ENCODE measurements at places on chromosomes 1 and 21.
A peak's percentile ranks its signal among the peaks of the same experiment; 100 is the strongest.

DNA sequence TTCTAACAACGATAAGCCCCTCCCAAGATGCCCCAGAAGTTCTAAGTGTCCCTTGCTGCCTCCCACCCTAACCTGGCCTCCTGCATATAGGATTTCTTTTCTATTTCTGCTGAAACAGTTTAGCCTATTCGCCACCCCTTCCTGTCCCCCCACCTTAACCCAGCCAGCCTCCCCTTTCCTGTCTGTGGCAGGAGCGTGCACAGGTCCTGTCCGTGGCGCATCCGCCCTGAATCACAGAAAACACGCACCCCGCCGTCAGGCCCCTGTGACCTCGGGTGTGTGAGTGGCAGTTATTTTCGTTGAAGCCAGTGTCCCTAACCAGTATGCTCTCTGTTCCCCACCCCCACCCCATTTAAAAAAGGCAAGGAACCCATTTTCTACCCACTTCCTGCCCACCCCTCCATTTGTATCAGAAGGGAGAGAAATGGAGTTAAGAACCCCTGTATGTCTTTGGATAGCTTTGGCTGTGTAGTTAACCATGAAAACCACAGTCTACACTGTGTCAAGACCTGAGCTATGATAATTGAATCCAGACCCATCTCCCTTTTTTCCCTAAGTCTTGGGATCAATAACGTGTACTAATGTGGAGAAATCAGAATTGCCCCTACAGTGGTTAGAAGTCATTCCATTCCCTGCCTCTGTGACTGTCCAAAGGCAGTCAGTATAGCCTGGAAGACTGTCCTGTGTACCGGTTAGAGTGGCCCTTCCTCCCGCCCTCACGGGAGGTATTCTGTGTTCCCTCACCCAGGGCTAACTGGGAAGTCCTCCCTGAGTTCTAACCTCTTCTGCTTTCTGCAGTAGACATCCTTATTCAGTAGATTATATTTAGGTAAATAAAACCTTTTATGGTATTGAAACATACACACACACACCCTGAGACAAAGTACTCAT, 1.8 kb downstream of the PLEKHO1 start:
- DNase-seq: peak; percentile 71

GRCh38 chr1:214847071-214847810, 235.3 kb upstream of the KCNK2 start:
- no peak for DNase-seq

- no peak for DNase-seq
Measured at GRCh38 chr1:172176206-172176605, 244.3 kb upstream of the C1orf105 start.

DNA sequence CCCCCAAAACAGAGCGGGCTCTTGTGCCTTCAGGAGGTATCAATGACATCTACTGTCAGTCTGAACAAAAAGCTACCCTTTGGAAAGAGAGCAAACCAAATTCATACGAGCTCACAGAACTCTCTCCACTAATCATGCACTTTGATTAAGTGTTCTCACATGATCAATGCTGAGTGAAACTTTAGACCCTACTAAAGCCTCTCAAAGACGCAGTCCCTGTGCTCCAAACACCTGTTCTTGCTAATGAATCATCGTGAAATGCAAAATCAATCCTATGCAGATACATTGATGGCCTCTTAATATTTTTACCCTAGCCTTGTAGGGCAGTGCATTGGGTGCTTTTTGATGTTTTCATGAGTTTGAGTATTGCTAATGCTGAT, 113.4 kb downstream of the ZBTB18 start:
- DNase-seq: no peak

GRCh38 chr1:214003233-214003632, 15.5 kb downstream of the PROX1 start:
- DNase-seq: no peak

DNA sequence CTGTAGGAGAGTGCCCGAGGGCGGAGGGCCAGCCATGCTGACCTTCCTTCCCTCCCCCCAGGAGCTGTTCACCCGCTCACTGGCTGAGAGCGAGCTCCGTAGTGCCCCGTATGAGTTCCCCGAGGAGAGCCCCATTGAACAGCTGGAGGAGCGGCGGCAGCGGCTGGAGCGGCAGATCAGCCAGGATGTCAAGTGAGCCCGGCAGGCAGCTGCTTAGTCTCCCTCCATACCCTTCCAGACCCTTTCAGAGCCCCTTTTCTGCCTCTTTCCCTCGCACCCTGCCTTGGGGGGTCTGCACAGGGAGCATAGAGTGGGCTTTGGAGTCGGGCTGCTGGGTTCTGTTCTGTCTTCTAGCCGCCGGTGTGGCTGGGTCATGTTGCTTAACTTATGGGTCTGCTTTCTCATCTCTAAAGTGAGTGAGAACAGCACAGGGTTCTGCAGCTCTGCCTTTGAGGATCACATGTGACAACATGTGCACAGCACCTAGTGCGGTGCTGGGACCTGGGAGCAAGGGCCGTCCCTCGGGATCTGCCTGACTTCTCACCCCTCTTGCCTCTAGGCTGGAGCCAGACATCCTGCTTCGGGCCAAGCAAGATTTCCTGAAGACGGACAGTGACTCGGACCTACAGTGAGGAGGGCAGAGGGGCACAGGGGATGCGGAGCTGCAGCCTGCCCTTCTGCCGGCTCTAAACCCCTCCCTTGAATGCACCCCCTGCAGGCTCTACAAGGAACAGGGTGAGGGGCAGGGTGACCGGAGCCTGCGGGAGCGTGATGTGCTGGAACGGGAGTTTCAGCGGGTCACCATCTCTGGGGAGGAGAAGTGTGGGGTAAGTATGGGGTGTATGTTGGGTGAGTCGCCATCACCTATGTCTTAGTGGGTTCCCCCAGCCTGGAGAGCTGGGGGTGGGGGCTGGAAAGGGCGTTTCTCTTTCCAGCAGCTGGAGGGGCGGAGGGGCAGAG, 6.2 kb downstream of the AMPD2 start:
- DNase-seq: no peak

GRCh38 chr1:20367116-20367585, 76.5 kb downstream of the VWA5B1 start:
- no peak for DNase-seq

- no peak for DNase-seq
Measured at GRCh38 chr1:98340511-98340910, 321.0 kb upstream of the SNX7 start.

- DNase-seq: no peak
Measured at GRCh38 chr1:229309074-229309473, 33.8 kb downstream of the CCSAP start.

DNA sequence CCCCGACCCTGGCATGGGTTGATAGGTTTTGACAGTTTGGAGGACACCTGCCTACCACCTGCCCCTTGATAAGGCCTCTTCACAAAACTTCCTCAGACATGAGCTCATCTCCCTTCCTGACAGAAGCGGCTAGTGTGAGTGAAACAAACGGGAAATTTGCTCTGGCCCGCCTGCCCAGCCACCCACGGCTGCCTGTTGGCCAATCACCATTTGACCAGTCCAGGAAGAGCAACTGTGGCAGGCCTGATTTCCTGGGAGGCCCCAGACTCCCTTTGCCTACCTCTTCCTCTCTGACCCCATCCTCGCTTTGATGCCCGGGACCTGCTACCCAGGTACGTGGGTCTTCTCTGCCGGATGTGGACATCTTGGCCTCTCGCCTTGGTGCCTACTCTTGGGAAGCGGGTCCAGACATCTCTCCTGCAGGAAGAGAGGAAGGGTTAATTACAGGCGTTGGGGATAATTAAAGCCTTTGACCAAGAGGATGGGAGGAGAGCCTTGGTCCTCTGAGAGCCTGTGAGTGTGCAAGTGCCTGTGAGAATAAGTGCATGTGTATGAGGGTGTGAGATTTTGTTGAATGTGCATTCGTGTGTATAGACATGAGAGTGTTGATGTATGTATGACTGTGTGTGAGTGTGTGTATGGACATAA, 1.1 kb upstream of the EPHA2 start:
- no peak for DNase-seq

DNA sequence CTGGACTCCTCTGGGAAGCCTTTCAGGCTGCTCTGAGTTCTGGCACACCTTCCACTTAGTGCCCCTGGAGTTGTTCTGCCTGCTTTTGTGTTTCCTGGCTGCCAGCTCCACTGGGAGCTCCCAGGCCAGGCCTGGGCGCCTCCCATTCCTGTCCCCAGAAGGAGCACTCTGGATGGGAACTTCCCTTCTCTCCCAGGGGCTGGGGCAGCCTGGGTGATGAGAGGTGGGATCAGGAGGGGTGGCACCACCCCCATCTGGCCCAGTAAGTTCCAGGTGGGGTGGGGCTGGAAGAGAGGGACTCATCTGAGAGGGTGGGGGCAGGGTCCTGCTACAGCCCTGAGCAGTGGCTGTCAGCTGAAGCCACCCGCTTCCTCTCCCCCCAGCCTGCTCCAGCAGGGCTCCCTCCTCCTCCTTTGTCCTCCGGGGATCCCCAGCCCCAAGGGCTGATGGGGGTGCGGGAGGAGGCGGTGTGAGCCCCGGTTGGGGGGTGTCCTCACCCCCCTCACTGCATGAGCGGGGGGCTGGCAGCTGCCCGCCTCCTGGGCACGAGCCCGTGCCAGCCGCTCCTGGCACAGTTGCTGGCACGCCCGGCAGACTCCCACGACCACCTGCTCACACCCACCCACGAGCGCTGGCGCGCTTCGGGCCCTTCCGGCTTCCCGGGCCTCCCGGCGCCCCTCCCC, 4.7 kb downstream of the FOXO6 start:
- DNase-seq: no peak

- DNase-seq: no peak
Measured at GRCh38 chr1:184650177-184650866, 104.3 kb downstream of the EDEM3 start.

DNA sequence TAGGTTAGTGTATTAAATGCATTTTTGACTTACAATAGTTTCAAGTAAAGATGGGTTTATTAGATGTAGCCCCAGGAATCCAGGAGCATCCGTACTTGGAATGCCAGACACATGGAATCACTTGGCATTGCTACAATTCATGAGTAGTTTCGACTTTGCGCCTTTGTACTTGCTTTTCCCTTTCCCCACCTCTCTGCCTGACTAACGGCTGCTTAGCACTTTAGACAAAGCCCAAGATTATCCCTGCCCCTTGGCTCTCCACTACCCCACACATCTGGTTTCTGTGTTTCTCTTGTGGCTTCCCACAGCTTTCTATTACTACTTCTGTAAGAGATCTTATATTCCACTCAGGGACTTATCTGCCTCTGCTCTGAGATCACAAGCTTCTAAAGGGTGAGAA, 397.7 kb upstream of the POU3F1 start:
- DNase-seq: no peak

DNA sequence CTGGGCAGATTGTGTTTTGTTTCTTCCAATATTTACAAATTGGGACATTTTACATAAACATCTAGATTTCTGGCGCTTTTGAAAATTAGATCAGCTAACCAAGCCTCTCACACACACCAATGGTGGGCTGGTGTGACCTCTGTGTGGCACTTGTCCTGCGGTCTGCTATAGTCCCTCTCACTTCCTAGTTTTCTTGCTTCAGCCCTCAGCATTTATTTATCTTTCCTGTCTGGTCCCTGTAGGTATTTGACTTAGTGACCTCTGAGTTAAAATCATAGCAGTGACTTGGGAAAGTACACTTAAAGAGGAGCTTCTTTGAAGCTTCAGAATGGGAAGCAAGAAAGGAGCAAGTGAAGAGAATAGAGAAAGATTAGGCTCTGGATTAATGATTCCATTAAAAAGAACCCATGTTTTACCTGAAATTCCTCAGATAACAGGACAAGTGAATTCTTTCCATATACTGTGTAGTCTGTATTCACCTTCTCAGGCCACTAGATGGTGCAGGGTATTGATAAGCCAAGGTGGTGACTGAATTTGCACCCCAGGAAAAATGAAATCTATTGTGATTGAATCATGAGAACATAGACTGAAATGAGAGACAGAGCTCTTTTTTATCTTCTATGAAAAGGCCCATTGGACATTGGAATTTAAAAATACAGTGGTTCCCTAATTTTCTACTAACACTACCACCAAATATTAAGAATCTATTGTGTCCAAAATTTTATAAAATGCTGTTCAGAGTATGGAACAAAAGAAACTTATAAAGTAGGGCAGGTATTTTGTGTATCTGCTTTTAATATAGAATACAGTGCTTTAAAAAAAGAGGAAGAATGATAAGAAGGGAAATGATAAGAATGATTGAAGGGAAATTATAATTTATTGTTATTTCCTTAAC, 7.1 kb upstream of the DIPK1A start:
- DNase-seq: no peak

- DNase-seq: peak; percentile 52
Measured at GRCh38 chr1:154186177-154186576, 5.7 kb downstream of the TPM3 start.

DNA sequence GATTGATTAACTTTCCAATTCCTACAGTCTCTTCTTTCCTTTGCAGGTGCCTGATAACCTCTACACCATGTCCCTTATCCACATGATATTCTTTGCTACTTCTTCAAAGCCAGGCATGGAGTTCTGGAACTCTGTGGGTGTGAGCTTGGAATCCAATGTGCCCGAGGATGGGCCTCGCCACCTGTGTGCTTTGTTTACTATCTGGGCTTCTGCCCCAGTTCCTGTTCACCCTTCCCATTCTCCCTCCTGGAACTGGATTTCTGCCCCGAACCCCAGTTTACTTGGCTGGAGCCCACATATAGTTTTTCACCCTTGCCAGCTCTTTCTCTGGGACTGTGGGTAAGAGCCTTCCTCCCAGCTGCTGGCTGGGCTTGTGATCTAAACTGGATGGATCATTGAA, 75.2 kb upstream of the AK4 start:
- no peak for DNase-seq

GRCh38 chr1:92749024-92749634, 35.8 kb downstream of the EVI5 start:
- no peak for DNase-seq

DNA sequence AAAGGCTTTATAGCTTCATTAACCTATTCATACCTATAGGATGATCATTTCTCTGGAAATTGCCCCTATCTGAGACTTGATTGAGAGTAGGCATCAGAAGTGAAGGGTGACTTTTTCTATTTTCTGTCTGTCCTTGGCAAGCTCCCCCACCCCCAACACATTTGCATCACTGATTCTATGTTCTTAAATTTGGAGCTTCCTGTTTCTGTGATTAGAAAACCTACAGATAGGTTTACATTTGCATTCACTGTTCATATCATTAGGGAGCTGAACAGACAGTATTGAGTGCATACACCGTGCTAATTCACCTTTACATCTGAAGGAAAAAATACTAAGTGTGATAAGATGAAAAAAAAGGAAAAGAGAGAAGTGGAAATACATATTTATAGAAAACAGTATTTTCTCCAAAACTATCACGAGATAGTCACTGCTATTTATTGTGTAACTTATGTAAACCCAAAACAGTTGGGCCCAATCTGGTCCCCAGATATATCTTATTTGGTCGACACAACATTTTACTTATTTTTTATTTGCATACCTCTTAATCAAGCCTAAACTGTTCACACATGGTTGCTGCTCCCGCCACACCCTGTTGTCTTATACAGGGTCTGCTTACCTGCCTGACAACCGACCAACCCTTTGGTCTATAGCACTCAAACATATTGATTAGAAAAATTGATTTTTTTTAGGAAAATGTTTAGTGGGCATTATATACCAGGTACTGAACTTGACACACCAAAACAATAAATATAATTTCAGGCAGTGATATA, 218.8 kb downstream of the NTNG1 start:
- no peak for DNase-seq
